ENCODE measurements at places on chromosomes 1 and 21. TPM values are rescaled to one million over a fixed set of nuclear protein-coding genes. Genes with fewer than 3 reads are reported as not detected.

Gene SCYL3
- 15.0 TPM for total RNA-seq

Gene NTNG1
- not detected for total RNA-seq

- peak; percentile 24 for ATAC-seq
Observed at GRCh38 chr1:8025671-8026144, 401 bp downstream of the ERRFI1 start.

Gene IKBKE
- total RNA-seq, result 21.7 TPM

Gene ATAD3C
- total RNA-seq, result 1.4 TPM

DNA sequence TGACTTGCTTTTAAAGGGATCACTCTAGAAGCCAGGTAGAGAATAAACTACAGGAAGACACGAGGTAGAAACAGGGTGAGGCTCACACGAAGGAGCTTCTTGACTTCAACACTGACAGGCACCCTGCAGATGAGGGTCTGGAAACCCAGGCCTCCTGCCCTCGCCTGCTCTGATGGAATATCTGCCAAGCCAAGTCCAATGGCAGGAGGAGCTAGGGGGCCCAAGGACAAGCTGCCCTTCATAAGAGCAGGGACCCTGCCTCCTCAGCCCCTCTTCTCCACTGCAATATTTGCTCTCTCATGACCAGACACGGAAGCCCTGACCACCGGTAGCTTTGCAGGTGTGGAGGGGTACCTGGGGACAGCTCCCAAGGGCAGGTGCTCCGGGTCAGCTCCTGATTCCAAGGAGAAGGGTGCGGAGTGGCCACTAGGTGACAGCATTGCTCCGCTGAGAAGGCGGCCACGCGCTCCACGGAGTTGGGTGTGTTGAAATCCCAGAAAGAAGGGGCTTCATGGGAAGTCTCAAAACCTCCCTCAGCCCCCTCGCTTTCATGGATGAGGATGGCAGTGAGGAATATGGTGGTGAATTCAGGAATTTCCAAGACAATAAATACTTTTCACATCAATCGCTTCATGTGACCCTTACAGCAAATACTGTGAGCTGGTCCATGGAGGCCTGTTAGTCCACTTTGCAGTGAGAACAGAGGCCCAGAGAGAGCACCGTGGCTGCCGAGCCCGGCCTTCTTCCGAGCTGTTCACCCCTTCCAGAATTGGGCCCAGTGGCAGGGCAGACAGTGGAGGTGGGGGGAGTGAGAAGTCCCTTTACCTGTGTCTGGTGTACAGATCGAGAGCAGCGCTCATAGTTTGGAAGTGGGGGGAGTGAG lies 33.2 kb upstream of the PAX7 start:
- peak; percentile 52 for ATAC-seq

Gene MTARC2
- not detected for total RNA-seq

DNA sequence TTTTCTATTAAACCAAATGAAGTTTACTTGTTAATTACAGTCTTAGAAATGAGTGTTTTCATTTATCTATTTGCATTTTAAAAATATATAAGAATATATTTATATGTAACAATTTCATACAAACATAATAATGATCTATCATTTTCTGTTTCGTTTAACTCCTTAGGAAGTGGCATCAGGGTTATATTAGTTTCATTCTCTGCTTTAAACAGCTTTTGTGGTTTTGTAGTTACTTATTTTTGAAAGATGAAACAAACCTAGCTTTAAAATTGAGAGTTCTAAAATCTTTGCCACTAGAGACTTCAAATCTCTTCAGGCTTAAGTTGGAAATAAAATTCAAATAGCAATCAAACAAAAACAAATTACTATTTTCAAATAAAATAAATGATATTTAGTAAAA lies 2110.6 kb downstream of the MRPL39 start:
- ATAC-seq, result no peak

Gene OLFML2B
- total RNA-seq, result not detected

Gene TNFRSF9
- total RNA-seq, result 40.8 TPM

DNA sequence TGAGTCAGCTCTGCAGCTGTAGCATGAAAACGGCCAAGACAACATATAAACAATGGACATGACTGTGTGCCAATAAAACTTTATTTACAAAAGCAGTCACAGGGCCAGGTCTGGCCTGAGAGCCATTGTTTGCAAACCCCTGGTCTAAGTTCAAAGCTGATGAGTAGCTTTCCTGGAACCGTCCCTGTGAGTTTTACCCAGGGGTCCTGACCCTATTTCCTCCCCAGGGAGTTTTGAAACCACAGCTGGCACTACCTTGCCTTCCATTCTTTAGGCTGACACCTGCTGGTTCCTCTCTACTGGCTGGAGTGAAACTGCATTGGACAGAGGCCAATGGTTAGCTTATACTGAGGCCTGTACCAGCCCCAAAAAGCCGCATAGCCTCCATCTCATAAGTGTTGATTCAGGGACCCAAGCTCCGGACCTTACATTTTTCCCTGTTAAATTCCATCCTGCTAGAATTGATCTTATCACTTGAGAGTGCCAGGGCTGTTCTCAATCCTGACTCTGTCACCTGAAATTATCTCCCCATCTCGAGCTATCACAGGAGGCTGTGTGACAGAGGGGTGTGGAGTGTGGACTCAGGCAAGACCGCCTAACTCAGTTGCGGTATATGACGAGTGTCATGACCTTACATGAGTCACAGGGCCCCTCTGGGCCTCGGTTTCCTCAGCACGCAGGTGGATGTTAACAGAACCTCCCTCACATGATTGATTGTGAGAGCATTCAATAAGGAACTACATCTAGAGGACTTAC lies 343.6 kb downstream of the NPHP4 start:
- ATAC-seq, result no peak

DNA sequence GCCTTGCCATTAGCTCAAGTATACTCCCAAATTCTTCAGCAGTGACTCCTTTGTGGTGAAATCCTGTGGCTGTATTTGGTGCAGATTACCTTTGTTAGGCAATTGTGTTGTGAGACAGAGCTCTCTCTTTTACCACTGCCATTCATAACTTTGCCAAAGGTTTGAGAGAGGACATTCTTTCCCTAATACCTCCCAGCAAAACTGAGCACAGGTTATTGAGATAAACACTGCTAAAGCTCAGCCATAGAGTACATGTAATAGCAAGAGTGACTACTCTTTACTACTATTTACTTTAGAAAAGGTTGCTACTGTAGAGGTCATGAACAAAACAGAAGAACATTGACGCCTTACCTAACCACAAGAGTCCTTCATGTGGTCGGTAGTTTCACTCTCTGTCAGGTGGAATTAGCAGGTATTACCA lies 514.0 kb upstream of the ADAMTS5 start:
- no peak for ATAC-seq

Gene ATP1A4
- not detected for total RNA-seq

GRCh38 chr1:30225357-30225756 lies 498.0 kb downstream of the MATN1 start:
- ATAC-seq, result no peak

Gene S100A7
- total RNA-seq, result not detected

DNA sequence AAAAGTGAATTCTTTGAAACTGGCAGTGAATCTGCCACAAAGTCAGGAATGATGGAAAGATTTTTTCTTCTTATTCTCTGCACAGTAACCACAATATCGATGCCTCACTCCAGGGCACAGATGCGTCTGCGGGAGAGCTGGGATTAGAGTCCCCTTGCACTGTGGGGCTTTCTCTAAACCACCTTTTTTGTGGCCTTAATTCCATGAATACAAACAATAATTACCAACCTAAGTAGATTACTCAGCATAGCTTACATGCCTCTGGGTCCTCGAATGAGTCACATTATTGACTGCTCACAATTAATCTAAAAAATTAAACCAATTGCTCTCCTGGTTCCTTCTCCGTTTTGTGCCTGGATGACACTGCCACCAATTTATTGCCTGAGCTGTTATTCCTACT lies 125.8 kb downstream of the KAZN start:
- ATAC-seq, result no peak
